ENCODE measurements at places on chromosomes 1 and 21.

DNA sequence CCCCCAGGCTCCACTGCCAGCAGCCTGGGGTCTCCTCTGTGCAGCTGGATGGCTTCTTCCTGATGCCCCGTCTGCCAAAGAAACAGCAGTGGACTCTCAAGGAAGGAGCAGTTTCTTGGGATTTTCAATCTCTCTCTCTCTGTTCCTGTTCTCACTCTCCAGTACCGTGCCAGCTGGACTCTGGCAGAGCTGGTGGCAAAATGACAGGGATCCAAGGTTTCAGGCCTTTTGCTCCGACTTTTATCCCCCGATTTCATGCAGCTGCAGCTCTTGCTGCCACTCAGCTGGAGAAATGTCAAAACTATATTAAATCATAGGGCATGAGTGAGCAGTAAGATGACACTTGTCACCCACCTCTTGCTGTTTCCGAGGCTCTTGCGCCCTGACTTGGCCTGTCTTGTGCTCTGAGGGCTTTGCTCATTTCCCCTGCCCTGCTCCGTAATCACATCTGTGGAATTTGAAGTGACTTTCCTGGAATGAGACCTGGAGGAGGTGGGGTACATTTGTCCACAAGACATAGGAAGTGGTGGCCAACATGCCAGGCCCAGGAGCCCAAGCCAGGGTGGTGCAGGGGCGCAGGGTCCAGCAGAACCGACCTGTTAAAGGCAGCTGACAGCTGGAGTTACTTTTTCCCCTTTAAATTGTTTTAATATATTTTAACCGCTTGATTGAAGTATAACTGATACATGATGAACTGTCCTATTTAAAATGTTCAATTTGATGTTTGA, 576.2 kb downstream of the PTPRU start:
- DNase-seq = no peak

DNA sequence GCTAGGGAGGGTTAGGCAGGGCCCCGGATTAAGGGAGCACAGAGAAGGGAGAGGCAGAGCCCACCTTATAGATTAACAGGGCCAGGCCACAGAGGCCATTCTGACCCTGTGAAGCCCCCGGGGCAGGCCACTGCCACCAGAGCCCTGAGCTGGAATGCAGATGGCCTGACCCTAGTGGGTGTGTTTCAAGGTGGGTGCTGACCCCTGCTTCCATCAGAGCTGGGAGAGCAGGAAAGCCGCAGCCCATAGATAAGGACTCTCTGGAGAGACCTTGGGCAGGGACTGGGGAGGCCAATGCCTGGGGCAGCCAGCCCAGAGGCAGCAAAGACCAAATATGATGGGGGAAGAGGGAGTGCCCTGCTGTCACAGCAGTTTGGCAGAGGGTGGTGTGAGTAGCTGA, 35.9 kb downstream of the NCMAP start:
- no peak for DNase-seq

- DNase-seq = no peak
These were observed 294.5 kb downstream of the RRAGC start for GRCh38 chr1:38565020-38565491.

DNA sequence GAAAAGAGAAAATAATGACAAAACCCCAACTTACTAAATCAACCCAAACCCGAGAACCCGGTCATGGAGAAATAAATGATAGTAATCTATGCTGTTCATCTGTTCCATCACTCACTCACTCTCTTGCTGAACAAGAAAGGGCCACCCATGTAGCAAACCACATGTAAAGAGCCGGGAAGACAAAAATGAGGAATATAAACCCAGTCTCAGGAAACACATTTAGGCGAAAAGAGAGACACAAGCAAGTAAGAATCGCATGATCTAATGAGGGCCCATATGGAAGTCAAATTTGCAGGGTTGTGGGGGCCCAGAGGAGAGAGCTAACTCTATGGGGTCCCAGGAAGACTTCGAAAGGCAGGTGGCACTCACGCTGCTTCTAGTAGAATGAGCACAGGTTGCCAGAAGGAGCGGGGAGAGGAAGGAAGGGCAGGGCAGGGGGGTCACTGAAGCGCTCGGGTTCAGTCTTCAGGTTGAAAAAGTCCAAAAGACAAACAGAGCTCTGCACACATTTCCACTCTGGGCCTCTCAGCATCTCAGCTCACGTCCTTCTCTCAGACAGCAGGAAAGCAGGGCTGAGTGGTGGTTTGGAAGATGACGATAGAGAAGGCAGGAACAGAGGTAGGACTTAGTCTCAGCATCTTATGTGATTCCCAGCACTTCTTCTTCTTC, 142.9 kb upstream of the KRTAP19-8 start:
- peak; percentile 57 for DNase-seq

GRCh38 chr1:68375919-68376318, 73.8 kb downstream of the RPE65 start:
- DNase-seq = no peak

- DNase-seq = no peak
These were observed 32.6 kb downstream of the FOXO6 start for GRCh38 chr1:41393716-41394368.

DNA sequence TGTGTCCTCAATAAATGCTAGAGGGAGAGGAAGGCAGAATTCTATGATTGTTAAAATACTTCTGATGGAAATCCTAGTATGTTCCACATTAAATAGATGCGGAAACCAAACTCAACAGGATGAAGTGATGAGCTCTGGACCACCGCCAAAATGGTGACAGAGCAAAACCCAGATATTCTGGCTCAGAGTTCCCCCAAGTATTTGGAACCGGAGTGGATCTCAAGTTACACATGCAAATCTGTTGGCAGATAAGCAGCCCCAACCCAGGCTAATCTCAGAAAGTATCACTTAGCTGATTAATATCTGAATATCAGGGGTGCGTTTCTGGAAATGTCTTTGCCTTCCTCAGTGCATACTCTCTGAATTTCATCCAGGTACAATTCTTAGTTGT, 17.4 kb upstream of the GRHL3 start:
- no peak for DNase-seq

GRCh38 chr1:42945164-42945563, 13.5 kb downstream of the SLC2A1 start:
- DNase-seq = no peak

- no peak for DNase-seq
These were observed 19.7 kb downstream of the PTTG1IP start for GRCh38 chr21:44853601-44854390.

GRCh38 chr1:172457479-172458130, 13.7 kb upstream of the PIGC start:
- no peak for DNase-seq

GRCh38 chr21:42493109-42494060, 2.6 kb downstream of the RSPH1 start:
- DNase-seq = no peak

DNA sequence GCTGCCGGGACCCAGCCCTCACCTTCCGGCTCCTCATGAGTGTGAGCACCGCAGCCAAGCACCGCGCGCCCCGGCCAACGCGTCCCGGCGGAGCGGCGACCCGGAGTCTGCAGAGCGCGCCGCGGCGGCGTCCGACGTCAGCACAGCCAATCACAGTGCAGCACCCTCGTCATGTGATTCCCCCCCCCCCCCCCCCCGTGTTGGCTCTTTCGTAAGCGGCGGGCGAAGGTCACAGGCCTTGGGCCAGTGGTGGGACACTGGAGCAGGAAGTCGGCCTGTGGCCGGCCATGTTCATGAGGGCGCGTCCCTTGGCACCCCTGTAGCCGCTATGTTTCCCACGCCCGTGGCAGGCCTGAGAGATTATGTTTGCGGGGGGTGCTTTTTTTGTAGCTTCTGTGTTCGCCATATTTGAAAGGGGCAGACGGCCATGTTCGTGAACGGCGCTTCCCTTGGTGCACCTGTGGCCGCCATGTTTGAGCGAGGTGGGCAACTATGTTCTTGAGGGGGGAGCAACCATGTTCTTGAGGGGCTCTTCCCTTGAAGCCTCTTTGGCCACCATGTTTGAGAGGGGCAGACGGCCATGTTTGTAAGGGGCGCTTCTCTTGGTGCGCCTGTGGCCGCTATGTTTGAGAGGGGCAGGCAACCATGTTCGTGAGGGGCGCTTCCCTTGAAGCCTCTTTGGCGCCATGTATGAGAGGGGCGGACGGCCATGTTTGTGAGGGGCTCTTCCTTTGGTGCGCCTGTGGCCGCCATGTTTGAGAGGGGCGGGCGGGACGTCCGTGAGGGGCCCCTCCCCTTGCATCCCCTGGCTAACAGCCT, at the start of gene C1orf174:
Gene C1orf174 (minus strand): TSS at position 123 of the 819 bp plus-strand sequence. CDS start 86 bp downstream, at position 37.
- DNase-seq = peak; percentile 94

DNA sequence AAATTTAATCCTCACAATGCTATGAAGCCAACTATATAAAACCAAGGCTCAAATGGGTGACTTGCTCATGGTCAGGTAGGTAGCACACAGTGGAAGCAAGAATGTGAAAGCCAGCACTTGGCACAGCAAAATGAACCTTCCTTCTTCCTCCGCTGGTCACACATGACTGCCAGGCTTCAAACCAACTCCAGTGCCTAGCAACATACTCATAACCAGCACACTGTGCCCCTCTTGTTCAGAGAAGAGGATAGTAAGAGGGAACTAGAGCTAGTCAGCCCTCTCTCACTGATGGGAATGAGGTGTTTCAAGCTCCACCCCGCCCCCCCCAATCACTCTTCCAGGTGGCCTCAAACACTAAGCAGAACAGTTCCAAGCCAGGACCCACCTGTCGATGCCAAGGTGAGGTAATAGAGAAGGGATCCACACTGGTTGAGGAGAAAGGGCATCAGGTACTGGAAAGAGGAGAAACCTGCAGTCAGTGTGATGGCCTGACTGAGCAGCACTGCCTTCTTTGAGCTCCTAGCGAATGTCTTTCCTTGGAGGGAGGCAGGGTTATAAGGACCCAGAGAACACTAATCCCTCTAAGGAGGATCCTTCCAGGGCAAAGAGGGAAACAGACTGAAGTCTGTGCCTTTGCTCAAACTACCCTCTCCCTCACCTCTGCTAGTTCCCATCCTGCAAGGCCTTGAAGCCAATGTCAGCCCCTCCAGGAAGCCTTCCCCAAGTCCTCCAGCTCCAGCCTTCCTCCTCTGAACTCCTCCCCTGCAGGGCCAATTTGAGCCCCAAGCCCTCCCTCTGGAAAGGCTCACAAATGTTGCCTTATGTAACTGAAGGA, 1.2 kb downstream of the TMEM234 start:
- DNase-seq = no peak

DNA sequence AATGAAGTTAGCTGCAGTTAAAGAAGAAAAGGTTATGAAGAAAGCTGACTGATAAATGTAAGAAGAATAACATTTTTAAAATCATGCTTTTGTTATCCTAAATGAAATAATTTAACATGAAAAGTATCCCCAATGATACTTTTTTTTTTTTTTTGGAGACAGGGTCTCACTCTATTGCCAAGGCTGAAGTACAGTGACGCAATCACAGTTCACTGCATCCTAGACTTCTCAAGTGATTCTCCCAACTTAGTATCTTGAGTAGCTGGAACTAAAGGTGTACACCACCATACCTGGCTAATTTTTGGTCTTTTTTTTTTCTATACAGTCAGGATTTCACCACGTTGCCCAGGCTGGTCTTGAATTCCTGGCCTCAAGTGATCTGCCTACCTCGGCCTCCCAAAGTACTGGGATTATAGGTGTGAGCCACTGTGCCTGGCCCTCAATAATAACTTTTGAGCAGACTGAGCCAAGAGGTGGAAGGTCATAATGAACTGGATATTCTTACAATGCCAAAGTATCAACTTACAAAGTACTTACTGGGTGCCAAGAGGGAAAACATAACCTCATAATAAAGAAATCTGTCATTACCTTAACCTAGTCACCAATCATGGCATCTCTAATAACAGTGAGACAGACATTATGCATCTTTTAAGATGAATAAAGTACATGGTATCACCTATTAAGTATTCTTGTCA, 94.5 kb downstream of the EVI5 start:
- DNase-seq = no peak

DNA sequence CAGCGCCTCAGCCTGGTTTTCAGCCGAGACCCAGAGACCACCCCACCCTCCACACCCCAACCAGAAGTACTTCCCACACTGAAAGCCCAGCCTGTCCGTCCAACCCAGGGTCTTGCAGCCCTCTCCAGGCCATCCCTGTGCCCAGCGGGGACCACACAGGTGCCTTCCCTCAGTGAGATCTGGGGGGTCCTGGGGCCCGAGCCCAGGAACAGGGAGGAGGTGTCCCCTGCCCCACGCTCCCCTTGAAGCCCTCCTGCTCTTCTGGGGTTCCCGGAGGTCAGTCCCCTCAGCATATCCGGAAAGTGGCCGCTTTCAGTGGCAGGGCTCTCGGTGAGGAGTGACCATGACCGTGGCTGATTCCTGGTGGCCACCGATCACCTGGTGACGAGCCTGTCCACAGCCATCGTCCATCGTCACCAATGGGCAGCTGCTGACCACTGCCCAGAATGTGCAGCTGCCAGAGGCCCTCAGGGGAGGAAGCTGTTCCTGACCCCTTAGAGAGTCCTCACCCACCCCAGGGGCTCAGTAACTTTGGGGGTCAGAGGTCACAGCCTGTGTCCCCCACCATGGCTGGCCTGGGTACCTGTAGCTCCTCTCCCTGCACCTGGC, 3.4 kb downstream of the TMEM240 start:
- no peak for DNase-seq

- no peak for DNase-seq
These were observed 207.5 kb downstream of the MATN1 start for GRCh38 chr1:30515755-30516484.

DNA sequence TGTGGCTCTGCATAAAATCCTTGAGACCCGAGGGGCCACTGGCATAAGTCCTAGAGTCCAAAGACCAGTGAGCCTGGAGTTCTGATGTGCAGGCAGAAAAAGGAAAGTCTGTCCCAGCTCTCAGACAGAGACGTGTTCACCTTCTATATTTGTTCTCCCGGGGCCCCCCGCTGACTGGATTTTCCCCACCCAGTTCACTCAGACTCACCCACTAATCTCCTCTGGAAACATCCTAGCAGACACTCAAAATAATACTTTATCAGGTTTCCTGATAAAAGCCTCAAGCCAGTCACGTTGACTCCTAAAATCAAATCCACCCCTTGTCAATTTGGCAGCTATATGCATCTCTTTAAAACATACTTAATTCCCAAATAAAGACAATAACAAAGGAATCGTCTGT, 1084.2 kb upstream of the NCAM2 start:
- DNase-seq = no peak

DNA sequence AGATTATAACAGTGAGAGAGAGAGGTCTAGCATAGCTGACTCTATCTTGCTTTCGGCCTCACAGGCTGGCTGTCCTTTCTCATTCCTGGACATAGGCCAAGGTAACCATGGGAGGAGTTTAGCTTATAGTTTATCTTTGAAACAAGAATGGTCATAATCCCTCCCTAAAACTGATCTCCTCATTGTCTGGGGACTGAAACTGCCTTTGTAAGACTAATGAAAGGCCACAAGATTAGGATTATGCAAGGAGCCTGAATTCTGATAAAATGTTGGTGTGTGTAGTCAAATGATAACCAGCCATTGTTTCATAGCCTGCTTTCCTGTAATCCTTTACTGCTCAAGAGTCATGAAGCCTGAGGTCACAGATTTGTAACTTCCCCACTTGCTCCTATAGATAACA, 131.9 kb upstream of the LYPLAL1 start:
- no peak for DNase-seq

DNA sequence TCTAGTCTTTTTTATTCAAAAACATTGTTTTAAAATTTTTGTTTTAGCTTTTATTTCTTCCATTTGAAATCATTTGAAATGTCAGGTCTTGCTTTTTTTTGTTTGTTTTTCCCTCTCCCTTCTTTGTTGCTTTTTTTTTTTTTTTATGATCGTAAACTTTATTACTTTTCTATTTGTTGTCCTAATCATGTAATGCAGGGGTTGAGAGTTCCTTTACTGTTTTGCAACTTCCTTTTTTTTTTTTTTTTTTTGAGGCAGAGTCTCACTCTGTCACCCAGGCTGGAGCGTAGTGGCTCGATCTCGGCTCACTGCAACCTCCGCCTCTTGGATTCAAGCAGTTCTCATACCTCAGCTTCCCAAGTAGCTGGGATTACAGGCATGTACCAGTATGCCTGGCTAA, 24.8 kb downstream of the IVNS1ABP start:
- DNase-seq = no peak
